ENCODE measurements at places on chromosomes 5 and 9. TPM values are rescaled to one million over a fixed set of nuclear protein-coding genes. Genes with fewer than 3 reads are reported as not detected.
A peak's percentile ranks its signal among the peaks of the same experiment; 100 is the strongest.

Gene PHYHD1
- total RNA-seq = 19.9 TPM

Gene OR1N2
- total RNA-seq = not detected

GRCh38 chr5:2282034-2282690 lies 399.4 kb upstream of the IRX4 start:
- DNase-seq = no peak

Gene IFNK
- not detected for total RNA-seq

DNA sequence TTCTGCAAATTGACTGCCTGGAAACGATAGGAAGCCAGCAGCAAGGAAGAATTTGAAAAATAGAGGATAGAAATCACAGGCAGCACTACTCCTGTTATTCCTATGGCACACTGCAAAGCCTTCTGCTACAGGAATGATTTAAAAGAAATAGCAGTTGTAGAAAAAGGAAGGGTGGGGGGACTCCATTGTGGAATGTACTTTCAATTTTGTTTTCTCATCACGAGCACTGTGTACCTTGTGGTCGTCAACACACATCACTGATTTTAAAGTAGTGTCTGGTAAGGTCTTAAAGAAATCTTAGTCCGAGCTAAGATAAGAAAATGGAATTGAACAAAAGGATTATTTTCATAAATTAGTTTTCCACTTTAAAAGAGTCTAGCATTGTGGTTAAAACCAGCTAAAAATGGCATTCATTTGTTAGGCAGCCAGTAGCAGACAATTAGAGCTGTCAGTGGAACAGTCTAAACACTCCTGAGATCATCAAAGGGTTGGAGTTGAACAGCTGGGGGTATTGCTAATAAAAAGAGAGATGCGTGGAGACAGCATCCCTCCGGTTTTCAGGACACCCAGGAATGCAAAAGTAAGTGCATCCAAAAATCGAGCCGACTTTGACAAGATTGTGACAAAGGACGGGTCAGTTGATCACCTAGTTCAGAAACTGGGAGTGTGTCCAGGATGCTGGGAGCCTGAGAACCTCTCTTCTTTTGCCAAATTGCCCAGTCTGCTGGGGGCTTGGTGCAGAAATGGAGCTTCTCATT lies 97.8 kb upstream of the WWC1 start:
- no peak for DNase-seq

Gene TSPAN17
- total RNA-seq = 37.5 TPM

DNA sequence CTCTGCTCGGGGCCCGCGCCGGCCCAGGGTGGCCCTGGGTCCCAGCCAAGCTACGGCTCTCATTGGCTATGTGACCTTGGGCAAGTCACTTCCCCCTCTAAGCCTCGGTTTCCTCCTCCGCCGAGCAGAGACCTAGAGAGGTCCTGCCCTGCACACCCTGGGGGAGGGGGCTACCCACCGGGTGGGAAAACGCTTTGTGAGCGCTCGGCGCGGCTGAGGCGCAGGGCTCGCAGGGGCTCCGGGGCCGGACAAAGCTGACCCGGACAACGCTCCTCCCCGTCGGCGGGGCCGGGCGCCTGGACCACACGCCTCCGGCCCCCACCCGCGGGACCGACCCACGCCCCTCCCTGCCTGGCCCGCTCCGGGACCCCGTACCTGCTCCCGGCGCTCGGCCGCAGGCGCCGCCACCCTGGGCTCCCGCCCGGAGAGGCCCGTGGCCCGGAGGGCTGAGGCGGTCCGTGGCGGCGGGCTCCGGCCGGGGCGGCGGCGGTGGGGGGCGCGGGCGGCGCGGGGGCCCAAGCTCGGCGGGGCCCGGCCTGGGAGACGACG lies 85.7 kb upstream of the MELK start:
- DNase-seq = peak; percentile 46

DNA sequence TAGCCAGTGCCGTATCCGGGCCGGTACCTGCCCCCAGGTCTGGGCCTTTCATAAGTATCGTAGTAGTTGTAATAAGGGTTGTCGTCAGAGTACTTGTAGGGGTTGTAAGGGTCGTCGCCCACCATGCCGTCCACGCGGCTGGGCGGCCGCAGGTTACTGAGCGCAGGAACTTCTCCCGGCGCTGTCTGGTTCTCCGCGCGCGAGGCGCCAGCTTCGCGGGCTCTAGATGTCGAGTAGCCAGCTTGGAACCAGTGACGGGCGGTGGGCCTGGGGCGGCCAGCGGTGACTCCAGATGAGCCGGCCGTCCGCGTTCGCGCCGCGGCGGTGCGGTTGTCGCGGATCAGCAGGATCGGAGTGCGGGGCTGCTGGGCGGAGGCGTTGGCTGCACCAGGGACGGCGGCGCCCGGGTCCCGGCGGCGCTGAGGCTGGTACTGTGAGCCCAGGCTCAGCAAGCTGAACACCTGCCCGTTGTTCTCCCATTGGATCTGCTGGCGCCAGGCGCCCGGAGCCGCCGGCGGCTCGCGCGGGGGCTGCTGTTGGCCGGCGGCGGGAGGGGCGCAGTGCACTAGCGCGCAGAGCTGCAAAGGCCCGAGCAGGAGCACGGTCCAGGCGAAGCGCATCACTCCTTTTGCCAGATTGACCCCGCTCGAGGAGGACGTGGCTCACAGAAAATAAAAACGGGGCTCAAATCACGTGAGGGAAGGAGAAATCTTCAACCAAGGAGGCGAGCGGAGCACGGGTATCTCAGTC lies 518 bp downstream of the LOX start:
- peak; percentile 22 for DNase-seq

- no peak for DNase-seq
Observed at GRCh38 chr5:91487420-91487819, 104.3 kb upstream of the ARRDC3 start.

Gene SOX30
- not detected for total RNA-seq

DNA sequence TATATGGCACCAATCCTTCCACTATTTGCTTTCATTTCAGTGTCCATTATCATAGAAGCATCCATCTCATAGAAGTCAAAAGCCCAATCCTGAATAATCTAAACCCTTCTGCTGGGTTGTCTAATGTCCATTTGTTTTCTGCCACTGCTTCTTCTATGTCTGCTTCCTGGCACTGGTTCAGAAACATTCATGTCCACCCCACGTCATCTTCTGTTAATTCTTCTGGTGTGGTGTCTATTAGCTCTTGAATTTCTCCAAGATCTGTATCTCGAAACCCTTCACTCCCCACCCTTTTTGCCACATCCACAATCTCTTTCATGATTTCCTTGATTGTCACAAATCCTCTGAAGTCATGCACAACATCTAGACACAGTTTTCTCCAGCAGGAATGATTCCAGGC lies 23.2 kb upstream of the GOLGA1 start:
- no peak for DNase-seq

GRCh38 chr5:154368041-154368800 lies 77.6 kb upstream of the SAP30L start:
- DNase-seq = no peak

DNA sequence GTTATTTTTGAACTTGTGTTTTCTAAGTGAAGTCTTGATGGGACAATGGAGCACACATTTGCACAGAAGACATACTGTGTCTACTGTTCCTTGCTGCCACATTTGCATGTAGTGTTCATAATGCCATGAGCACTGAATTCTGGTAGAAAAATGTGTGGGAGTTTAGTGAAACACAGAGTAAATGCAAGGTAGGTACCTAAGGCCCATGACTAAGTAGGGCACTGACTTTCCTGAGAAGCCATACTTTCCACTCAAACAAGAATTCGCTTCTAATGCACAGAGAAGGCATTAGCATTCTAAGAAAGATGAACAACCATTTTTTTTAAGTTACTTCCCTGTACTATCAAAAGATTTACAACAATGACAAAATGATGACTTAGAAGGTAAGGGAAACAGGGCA lies 282.2 kb downstream of the MAN2A1 start:
- DNase-seq = no peak

Gene QRFP
- not detected for total RNA-seq

Gene SPATA31D4
- total RNA-seq = not detected

DNA sequence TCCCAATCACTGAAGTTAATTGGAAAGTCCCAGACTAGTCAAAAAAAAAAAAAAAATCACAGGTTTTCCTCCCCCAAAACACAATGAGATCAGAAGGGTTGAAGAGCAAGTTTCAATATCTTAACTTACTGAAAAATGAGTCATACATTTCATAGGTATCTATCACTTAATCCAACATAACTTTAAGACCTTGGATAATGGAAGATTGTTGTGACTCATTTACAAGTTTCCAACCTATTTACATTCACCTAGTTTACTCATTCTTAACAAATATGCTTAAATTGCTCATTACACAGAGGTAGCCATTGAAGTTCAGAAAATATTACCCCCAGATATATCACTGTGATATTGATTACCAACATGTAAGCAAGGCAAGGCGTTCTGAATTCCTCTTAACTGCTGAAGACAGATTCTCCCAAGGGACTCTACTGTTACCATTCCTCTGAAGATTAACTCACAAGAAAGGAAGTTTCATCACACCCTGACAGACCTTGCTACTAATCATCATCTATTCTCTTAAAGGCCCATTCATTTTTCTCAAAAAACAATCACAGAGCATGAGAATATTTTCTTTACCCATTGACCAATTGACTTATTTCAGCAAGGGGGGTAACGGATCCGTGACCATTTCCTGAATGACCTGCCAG lies 563.8 kb downstream of the TLE1 start:
- no peak for DNase-seq

Gene CAMK2A
- total RNA-seq = not detected

DNA sequence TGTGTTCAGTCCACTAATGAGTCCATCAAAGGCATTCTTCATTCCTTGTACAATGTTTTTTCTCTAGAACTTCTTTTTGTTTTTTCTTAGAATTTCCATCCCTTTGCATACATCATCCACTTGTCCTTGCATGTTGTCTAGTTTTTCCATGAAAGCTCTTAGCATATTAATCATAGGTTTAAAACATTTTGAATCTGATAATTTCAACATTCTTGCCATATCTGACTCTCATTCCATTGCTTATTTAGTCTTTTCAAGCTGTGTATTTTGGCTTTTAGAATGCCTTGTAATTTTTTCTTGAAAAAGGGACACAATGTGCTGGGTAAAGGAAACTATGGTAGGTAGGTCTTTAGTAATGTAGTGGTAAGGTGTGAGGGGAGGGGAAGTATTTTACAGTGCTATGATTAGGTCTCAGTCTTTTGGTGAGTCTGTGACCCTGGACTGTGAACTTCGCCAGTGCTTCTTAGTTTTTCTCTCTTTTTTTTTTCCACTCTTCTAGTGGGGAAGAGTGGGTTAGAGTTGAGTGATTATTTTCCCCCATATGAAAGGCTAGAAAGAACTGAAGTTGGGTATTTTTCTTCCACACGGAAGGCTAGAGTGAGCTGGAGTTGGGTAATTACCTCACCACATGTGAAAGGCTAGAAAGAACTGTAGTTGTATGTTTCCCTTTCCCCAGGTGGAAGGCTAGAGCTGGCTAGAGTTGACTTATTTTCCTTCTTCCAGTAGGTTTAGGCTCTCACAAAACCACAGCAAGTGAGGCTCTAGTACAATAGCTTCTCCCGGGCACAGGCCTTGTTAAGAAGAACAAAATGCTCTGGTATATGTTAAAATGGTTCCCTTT lies 172.1 kb downstream of the SNX18 start:
- DNase-seq = no peak
